ENCODE measurements at places on chromosomes 1 and 21. TPM values are rescaled to one million over a fixed set of nuclear protein-coding genes. Genes with fewer than 3 reads are reported as not detected.

The RFX5 gene
- total RNA-seq, result 45.8 TPM

The CLDN17 gene
- not detected for total RNA-seq

The OLFML2B gene
- total RNA-seq, result 17.5 TPM

The TAL1 gene
- total RNA-seq, result 18.3 TPM

The HAO2 gene
- total RNA-seq, result not detected

The AKR7A3 gene
- 0.43 TPM for total RNA-seq

The SLC1A7 gene
- total RNA-seq, result 0.26 TPM

The LCE1F gene
- not detected for total RNA-seq

The C1orf210 gene
- 18.9 TPM for total RNA-seq

The ADAMTS1 gene
- 122 TPM for total RNA-seq

The TRNP1 gene
- 16.2 TPM for total RNA-seq
